Skin of body (tissue), 3 donors: ENCODE measurements at places on chromosomes 12 and 14. TPM values are rescaled to one million over a fixed set of nuclear protein-coding genes. Genes with fewer than 3 reads are reported as not detected.

ARF6 gene
- 73.4 TPM for total RNA-seq

ETFBKMT gene
- 2.2 TPM for total RNA-seq

CIROP gene
- not detected for total RNA-seq

MEG3 gene
- 486 TPM for total RNA-seq

SLC10A1 gene
- total RNA-seq, result not detected

OVCH1 gene
- 0.30 TPM for total RNA-seq

POTEM gene
- not detected for total RNA-seq

KCNK10 gene
- total RNA-seq, result 0.30 TPM

DDN gene
- total RNA-seq, result 0.69 TPM

NAV3 gene
- total RNA-seq, result 43.8 TPM

PLEKHG7 gene
- total RNA-seq, result not detected

ADAM20 gene
- total RNA-seq, result 2.8 TPM

LEMD3 gene
- total RNA-seq, result 37.9 TPM

TAS2R46 gene
- total RNA-seq, result 7.0 TPM

CMA1 gene
- 0.69 TPM for total RNA-seq

NABP2 gene
- total RNA-seq, result 7.5 TPM

SLC8A3 gene
- 3.5 TPM for total RNA-seq

OR6C2 gene
- not detected for total RNA-seq

SDR9C7 gene
- total RNA-seq, result 7.1 TPM

TRHDE gene
- 12.1 TPM for total RNA-seq

ABCD2 gene
- total RNA-seq, result 2.2 TPM

DBX2 gene
- total RNA-seq, result 0.10 TPM

HELB gene
- 6.4 TPM for total RNA-seq

RNASE3 gene
- total RNA-seq, result 2.7 TPM

FOXM1 gene
- 5.8 TPM for total RNA-seq
